Activated CD8-positive, alpha-beta memory T cell treated with anti-CD3 and anti-CD28 coated beads, Interleukin-2, amount 50 U/mL, for 4 hours (primary cell): ENCODE measurements at places on chromosomes 6 and 20.

- no peak for DNase-seq
Measured at GRCh38 chr20:32707691-32708581, 34.2 kb upstream of the C20orf203 start.

GRCh38 chr6:26441977-26442376 is 1.7 kb downstream of the BTN3A3 start:
- no peak for DNase-seq

DNA sequence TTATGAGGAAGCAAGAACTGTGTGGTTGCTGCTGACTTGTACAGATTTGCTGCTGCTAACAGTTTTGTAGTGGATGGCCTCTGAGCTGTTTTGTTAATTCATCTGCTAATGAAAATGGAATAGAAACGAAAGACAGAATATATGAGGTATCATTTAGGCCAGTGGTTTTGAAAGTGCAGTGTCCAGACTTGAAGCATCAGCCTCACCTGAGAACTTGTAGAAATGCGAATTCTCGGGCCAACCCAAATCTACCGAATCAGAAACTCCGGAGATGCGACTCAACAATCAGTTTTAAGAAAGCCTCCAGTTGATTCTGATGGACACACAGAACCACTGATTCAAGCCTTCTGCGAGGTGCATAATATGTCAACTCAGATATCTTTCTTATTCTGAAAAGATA is 62.5 kb downstream of the CAP2 start:
- DNase-seq: no peak

DNA sequence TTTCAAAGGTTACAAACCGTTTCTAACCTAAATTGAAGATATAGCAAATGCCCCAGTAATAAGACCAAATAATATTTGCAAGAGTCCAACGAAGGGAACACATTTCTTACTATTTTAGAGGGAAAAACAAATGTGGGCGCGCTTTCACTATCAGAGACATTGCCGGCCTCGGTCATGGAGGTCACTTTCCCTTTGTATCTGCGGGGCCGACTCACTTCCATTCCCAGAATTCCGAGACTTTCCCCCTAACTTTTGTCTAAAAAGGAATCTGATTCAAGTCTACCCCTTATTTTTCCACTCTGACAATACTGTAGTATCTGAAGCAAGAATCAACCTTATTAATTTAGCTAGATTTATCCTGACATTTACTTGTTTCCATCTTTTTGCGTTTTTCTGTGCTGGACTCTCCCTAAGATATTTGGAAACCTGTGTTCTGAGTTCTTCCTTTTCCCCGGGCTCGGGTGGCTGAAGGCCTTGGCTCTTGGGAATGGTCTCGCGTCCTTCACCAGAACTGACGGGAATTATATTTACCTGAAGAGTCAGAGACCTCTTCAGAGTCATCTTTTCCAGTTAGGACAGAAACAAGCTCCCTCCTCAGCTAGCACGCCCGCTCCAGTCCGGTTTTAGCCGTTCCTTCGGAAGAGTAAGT is 71.8 kb upstream of the ZNF184 start:
- DNase-seq: no peak

DNA sequence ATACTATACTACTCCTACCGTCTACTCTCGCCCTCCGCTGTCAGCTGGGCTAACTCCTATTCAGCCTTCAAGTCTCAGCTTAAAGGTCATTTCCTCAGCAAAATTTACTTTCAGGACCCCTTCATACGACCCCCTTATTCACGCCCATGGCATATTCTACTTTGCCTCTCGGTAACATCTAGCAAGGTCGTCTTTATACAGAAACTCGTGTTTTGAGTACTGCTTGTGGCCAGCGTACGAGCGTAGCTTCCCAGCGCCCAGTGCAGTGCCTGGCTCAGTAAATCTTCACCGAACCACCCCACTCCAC is 546 bp downstream of the CRNKL1 start:
- DNase-seq: no peak

DNA sequence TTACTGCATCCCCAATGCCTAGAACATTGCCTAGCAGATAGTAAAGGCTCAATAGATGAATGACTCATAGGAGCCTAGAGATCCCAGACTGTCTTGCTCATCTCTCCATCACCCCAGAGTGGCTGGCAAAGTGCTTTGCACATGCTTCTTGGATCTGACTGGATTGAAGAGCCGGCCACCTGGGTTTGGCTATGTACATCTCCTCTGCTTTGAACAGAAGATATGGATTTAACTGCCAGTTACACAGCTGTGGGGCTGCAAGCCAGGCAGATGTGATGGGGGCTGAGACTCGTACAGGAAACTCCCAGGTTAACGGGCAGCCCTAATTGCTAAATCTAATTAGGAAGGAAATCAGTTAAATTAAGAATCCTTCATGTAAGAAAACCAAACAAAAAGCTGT is 28.6 kb downstream of the MYLIP start:
- DNase-seq: no peak

- DNase-seq: no peak
Measured at GRCh38 chr6:134994431-134994830, 44.5 kb upstream of the ALDH8A1 start.

GRCh38 chr20:34403063-34403827 is 40.2 kb downstream of the ITCH start:
- DNase-seq: no peak

DNA sequence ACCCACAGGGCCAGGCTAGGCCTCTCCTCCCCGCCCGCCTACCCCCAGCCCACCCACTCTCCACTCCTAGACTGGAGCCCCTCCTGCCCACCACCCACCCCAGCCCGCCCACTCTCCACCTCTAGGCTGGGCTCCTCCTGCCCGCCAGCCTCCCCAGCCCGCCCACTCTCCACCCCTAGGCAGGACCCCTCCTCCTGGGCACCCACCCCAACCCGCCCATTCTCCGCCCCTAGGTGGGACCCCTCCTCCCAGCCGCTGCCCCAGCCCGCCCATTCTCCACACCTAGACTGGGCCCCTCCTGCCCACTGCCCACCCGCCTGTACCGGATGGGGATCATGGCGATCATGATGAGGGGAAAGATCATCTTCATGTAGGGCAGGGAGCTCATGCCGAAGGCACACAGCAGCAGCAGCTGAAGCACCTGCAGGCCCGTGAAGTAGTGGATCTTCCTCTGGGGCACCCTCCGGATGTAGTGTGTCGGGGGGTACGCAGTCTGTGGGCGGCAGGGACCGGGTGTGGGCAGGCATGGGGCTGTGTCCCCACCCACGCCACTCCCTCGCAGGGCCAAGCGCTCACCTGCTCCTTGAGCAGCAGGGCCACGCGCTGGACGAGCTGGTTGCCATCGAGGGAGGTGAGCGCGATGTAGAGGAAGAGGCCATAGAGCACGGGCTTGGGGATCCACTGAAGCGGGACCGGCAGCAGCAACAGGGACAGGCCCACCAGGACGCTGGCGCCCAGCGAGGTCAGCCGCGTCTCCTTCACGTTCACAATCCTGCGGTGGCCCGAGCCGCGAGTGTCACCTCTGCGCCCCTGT is 10.8 kb downstream of the SLC4A11 start:
- DNase-seq: no peak

DNA sequence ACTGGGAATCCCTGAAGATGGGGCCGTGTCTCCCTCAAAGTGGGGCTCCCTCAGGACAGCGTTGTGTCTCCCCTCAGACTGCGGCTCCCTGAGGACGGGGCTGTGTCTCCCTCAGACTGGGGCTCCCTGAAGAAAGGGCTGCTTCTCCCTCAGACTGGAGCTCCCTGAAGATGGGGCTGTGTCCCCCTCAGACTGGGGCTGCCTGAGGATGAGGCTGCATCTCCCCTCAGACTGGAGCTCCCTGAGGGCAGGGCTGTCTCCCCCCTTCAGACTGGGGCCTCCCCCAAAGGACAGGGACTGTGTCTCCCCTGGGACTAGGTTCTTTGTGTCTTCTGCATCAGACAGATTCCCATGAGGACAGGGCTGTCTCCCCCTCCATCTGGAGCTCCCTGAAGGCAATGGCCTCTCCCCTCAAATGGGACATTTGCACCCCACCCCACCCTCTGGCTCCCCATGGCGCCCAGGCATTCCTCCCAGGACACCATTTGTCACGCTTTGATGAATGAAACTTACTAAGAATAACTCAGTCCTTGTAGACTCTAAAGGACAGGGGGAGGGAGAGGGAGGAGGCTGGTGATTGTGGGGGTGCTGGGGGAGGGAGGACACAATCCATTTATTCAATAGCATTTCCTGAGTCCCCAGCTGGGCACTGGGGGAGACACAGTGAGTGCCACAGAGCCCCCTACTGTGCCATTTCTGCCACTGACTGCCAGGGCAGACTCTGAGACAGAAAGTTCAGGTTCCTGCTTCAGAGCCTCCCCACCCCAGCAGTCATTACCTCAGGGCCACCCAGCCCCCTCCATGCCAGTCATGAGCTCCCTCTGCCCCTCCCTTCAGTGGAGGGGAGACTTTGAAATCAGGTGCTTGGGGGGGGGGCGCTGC is 122.4 kb downstream of the MRPL14 start:
- DNase-seq: no peak

GRCh38 chr6:72857791-72858585 is 236.1 kb downstream of the KCNQ5 start:
- no peak for DNase-seq

DNA sequence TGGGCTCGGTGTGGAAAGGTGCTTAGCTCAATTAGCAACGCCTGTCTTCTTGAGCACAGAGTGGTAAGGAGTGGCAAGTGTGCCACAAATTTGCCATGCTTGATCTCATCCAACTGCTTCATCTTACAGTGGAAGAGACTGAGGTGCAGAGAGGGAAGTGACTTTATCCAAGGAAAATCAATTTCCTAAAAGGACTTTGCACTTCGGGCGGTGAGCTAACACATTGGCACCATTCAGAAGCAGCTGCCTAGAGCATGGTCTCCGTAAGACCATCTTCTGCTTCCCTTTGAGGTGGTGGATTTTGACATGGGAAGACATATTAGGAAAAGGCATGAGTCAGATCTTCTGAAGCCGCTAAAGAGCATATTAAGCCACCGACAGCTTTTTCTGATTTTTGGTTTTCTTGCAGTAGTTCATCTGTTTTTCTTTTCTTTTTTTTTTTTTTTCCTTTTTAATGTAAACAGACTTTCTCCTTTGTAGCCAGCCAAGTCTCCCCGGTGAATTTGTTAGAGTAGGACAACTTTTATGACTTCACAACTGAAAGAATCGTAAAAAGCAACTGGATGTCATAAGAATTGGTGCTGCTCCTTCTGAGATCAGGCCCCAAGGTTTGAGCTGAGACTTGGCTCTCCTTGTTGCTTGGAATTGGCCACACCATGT is 273.2 kb downstream of the CDC5L start:
- no peak for DNase-seq

DNA sequence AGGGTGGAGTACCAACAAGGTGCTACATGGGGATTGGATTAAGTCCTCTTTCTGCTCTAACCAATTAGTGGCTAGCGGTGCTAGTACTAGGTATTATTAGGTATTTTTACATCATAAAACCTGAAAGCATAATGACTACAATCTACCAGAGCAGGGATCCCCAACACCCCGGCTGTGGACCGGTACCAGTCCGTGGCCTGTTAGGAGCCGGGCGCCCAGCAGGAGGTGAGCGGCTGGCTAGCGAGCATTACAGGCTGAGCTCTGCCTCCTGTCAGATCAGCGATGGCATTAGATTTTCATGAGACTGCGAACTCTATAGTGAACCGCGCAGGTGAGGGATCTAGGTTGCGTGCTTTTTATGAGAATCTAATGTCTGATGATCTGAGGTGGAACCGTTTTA is 9.1 kb upstream of the CD40 start:
- no peak for DNase-seq

GRCh38 chr6:3635482-3635881 is 116.0 kb downstream of the PXDC1 start:
- DNase-seq: no peak

DNA sequence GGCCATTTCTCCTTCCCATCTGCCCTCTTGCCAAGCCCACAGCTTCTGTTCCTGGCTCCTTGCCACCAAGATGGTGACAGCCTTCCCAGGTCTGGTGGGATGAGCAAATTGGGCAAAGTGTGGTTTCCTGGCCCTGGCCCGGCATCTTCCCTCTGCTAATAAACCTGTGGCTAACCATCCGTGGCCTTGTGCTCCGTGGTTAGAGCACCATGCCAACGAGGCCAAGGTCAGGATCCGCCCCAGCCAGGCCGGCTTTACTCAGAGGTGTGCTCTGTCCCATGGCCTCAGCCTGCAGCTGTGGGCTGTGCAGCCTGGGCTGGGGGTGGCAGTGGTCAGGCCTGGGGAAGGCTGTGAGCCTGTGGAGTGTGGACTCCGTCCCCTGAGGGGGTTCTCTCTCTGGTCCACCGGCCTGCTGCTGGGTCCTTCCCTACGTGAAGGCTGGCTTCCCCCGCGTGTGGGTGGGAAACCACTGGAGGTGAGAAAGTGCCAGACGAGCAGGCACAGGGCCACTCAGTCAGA is 117.4 kb downstream of the VEGFA start:
- DNase-seq: no peak

DNA sequence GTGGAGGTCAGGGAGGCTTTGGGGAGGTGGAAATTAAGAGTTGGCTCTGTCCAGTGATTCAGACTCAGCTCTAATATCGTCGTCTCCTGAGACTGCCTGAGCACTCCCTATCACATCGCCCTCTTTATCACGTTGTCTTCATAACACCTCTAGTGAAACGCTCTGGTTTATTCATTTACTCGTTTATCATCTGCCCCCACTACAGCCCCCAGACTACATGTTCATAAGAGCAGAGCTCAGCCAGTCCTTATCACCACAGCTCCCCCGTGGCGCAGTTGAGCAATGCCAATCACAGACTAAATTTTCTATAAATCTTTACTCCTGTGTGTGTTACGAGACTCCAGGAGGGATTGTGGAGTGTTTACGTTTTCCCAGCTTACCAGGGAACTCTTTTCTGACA is 316.2 kb downstream of the ADGRB3 start:
- no peak for DNase-seq

GRCh38 chr6:115190534-115190933 is 847.7 kb upstream of the HS3ST5 start:
- DNase-seq: no peak

DNA sequence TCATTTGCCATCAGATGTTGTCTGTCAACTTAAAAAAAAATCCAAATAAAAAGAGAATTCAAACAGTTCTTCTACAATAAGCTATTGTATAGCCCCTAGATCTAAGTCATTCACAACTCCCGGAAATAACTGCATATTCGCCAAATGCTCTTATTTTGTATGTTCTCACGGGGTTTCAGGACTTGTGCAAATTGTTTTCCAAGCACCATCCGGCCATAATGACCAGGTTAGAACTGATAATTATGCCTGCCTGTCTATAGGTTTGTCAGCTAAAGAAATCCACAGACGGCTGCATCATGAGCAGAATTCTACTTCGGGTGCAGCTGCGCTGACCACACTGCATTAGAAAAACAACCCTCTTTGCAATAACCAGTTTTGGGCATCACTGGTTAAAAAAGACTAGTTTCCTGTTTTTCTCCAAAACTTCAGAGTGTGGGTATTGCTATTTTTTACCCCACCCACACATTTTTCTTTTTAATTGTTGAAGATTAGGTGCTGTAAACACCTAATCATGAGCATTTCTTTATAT is 87.7 kb downstream of the HIVEP2 start:
- no peak for DNase-seq

- no peak for DNase-seq
Measured at GRCh38 chr6:95596021-95596420, 18.7 kb downstream of the MANEA start.
